ENCODE measurements at places on chromosomes 5 and 9.

GRCh38 chr9:4077499-4078102, 222.3 kb downstream of the GLIS3 start:
- DNase-seq = peak; percentile 33

DNA sequence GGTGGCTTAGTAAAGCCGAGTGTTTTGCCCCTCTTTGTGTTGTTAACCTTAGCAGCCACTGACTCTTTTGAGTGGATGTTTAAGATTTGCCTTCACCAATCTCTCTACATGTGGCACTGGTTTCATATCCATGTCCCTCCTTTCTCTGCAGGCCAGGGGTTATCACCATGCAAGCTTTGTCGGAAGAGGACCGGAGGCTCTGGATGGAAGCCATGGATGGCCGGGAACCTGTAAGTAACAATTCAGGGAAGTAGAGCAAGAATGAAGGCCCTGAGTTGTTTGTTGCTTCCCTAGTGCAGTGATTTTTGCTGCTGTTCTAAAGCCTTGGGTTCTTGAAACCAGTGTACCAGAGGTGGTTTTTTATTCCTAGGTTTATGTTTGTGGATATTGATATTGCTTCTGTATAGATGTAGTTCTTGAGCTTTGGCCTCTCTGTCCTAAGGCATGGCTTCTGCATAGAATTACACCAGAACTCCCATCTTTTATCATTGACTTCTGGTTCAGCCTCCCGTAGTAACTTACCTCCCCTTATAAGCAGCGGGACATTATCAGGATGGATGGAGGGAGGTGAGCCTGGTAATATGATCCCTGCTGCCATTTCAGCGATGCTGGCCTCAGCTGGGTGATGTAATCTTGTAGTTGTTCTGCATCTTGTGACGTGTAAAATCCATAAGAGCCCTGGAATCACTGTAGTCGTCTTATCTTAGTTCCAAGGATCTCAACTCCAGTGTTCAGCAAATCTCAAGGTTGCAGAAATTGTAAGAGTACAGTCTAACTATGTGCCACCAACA, 161.9 kb downstream of the ARHGAP26 start:
- no peak for DNase-seq

DNA sequence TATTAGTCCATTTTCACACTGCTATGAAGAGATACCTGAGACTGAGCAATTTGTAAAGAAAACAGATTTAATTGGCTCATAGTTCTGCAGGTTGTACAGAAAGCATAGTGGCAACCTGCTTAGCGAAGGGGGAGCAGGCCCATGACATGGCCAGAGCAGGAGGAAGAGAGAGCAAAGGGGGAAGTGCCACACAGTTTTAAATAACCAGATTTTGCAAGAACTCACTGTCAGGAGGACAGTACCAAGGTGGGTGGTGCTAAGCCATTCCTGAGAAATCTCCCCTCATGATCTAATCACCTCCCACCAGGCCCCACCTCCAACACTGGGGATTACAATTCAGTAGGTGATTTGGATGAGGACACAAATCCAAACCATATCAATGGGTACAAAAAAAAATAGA, 16.8 kb upstream of the PCSK5 start:
- DNase-seq = no peak

GRCh38 chr9:1461812-1462211, 411.7 kb downstream of the DMRT2 start:
- DNase-seq = no peak

DNA sequence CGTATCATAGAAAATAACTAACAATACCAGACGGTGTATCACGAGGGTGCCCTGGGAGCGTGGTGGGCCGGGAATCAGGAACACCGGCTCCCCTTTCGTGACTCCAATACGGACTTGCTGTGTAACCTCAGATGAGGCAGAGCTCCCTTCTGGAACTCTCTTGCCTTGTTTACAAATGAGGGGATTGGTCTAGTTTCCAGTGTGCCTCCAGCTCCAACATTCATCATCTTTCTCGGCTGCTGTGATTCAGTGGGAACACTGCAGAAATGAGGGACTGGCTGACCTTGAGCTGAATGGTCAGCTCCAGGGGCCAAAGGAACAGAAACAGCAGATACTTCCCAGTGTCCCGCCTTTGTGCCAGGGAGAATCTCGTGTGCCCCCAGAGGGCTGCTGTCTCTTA, 22.6 kb upstream of the TGFBI start:
- no peak for DNase-seq
